ENCODE measurements at places on chromosomes 1 and 21.

GRCh38 chr1:10676963-10677362, 119.5 kb downstream of the CASZ1 start:
- no peak for DNase-seq

DNA sequence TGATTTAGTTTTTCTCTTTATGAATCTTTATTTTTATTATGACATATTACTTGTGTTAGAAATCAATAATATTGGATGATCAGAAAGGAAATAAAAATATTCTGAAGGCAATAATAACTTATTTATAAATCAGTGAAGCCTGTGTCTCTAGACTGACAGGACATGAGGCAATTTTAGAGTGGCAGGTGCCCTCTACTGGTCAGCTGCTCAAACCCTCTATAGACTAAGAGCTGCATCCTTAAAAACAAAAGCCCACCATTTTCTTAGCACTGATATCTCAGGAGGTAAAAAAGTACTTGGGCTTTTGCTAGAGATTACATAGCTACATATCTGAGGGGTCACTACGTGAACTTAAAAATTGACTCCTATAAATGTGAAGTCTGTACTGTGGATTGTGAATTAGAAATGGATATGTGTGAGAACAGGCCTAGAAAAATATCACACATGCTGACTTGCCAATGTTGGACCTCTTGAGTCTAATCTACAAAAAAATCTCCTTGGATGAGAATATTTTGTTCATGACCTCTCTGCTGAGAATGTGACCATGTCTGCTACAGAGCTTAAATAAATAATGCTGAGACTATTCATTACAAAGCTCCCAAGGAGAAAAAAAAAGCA, 597.9 kb upstream of the ADAMTS5 start:
- no peak for DNase-seq

DNA sequence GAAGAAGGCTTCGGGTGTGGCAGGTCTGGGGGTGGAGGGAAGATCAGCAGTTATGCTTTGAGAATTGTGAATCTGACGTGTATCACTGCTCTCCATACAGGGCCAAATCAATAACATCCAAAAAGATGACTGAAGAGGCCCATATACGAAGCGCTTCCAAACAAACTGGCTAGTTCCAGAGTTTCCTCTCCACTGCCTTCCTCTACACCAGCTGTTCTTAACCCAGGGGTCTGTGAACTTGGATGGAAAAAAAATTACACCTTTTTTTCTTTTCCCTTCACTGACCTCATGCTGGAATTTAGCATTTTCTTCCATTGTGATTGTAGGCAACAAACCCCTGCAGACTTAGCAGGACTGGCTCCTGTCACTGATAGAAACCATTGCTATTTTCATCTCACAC, 77.1 kb upstream of the NBL1 start:
- DNase-seq: no peak

DNA sequence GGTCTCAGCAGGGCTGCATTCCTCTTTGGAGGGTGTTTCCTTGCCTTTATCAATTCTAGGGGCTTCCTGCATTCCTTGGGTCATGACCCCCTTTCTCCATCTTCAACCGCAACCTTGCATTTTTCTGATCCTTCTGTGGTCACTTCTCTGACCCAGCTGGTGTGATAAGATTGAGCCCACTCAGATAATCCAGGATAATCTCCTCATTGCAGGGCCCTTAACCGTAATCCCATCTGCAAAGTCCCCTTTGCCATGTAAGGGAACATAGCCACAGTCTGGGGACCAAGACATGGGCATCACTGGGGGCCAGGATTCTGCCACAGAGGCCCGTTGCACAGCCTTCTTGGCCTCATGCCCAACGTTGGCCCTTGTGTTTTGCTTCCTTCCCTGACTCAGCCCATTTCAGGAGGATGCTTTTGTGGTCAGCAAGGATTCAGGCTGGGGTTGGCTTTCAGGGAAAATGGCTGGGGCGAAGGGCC, 35.0 kb upstream of the IL19 start:
- DNase-seq: no peak

GRCh38 chr1:96309783-96310182, 411.8 kb upstream of the PTBP2 start:
- peak; percentile 39 for DNase-seq

GRCh38 chr1:83500531-83500930, 498.4 kb downstream of the TTLL7 start:
- no peak for DNase-seq

DNA sequence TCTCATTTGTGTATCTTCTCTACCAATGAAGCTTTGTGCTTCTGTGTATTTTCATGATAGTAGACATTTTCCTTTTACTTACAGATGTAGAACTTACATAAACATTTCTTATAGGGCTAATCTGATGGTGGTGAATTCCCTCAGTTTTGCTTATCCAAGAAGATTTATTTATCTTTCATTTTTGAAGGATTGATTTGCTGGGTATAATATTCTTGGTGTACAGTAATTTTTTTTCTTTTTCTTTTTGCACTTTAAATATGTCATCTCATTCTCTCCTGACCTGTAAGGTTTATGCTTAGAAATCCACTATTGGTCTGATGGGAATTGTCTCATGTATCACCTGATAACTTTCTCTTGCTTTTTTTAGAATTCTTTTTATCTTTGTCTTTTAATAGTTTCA, 127.6 kb upstream of the KCTD3 start:
- no peak for DNase-seq

DNA sequence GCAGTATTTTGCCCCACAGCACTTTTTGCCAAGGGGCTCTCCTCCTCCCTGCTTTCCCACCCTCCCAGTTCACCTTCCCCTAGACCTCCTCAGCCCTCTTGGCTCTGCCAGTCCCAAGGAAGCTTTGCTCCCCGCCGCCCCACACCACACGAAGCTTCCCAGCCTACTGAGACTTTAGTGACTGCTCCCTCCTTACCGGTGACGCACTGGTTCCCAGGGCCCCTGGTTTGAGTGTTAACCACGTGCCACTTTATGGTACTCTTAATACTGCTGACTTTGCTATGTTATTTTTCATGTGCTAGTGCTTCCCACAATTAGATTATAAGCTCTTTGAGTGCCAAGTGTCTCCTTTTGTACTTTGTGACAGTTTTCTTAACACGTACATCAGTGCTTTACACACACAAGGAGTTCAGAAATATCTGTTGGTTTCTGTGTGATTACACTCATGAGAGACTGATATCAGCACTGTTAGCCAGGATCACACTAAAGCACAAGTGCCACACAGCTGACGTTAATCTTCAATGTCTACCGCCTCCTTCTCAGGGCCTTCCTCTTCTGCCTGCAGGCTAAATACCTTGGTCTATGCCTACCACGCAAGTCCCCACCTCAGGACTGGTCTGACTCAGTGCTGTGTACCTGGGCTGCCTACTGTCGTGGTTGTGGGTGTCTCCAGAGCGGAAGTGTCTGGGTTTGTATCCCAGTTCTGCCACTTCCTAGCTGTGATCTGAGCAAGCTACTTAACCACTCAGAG, 61.0 kb downstream of the DNTTIP2 start:
- no peak for DNase-seq

Measured in Right ventricle myocardium inferior (tissue), 1 donor.